ENCODE measurements at places on chromosomes 4 and X.

GRCh38 chr4:110412354-110413065, 63.4 kb upstream of the ENPEP start:
- no peak for DNase-seq

GRCh38 chr4:13244444-13244843, 239.7 kb downstream of the RAB28 start:
- DNase-seq: no peak

- DNase-seq: no peak
Observed at GRCh38 chrX:40727093-40727492, 8.2 kb downstream of the MED14 start.

DNA sequence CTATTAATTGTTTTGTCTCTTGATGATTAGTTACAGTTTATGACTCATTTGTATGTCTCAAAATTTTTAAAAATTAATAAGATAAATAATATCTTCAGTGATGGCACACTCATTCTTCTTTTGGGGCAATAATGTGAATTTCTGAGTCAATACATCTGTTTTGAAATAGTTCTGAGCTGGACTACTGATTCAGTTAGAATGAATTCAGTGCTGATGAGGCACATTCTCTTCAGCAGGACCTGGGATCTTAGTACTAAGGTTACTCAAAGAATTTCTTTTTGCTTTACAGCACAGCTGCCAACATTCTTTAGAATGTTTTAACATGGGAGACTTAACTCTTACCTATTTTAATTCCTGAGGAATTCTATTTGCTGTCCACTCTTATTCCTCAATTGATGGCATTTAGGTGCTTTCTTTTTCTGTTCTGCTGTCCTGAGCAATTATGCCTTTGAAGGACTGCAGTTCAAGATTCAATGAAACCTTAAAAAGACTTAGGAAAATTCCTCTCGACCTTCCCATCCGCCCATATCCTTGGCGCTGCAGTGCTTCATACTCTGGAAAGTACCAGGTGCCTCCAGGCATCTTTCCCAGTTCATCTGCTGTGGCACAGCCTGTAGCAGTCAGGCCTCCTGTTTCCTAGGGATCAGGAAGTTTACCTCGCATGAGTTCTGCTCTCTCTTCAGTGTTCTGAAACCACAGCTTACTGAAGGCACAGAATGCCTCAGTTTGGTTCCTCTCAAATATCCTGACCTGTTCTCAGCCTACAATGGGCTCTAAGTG, 213.7 kb downstream of the FSTL5 start:
- no peak for DNase-seq

- DNase-seq: peak; percentile 59
Observed at GRCh38 chr4:159723341-159724048, 620.6 kb downstream of the RAPGEF2 start.

GRCh38 chrX:135421932-135422809, at the start of gene SMIM10L2A:
SMIM10L2A (plus strand) TSS chrX:135421944; CDS start chrX:135422132, 188 bp downstream.
- no peak for DNase-seq

- DNase-seq: no peak
Observed at GRCh38 chrX:16119353-16120220, 3.8 kb upstream of the GRPR start.

DNA sequence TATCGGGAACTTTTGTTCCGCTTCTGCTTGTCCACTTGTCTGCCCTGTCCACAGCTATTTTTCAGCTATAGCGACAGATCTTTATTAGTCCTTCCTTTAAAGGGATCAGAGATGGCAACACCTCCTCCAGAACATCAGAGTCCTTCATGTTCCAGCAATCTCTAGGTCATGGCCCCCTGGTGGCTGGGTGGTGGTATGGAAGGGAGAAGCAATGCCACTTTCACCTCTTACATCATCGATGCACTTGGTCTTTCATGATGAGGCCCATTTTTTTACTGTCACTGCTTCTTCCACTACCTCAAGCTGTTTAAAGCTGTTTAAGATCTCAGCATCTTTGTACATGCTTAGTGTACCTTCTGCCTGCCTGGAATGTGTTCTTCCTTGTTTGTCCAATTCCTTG, 106.7 kb downstream of the ARHGAP6 start:
- no peak for DNase-seq

GRCh38 chr4:17155486-17155885, 257.0 kb upstream of the LDB2 start:
- DNase-seq: no peak

GRCh38 chrX:8632924-8633323, 99.0 kb downstream of the ANOS1 start:
- DNase-seq: no peak

- DNase-seq: no peak
Observed at GRCh38 chr4:7235030-7235380, 42.7 kb downstream of the SORCS2 start.

- no peak for DNase-seq
Observed at GRCh38 chr4:15234116-15234855, 193.5 kb upstream of the C1QTNF7 start.

GRCh38 chrX:154652311-154653047, 900 bp downstream of the CTAG2 start:
- no peak for DNase-seq

GRCh38 chr4:114694770-114695169, 96.2 kb downstream of the UGT8 start:
- DNase-seq: no peak

DNA sequence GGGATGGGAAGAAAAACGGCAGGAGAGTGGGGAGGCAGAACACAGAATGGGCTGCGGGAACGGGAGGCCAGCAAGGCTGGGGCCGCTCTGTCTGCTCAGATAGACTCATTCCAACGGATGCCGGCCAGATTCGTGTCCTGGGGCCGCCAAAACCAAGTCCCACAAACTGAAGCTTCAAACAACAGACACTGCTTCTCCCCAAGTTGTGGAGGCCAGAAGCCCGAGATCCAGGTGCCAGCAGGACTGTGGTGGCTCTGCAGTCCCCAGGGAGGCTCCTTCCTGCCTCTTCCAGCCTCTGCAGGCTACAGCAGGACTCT, 100.6 kb downstream of the ADRA2C start:
- peak; percentile 4 for DNase-seq

- DNase-seq: peak; percentile 7
Observed at GRCh38 chr4:2084316-2084715, 25.2 kb downstream of the NAT8L start.

- no peak for DNase-seq
Observed at GRCh38 chrX:46918434-46918833, 6.2 kb downstream of the JADE3 start.

DNA sequence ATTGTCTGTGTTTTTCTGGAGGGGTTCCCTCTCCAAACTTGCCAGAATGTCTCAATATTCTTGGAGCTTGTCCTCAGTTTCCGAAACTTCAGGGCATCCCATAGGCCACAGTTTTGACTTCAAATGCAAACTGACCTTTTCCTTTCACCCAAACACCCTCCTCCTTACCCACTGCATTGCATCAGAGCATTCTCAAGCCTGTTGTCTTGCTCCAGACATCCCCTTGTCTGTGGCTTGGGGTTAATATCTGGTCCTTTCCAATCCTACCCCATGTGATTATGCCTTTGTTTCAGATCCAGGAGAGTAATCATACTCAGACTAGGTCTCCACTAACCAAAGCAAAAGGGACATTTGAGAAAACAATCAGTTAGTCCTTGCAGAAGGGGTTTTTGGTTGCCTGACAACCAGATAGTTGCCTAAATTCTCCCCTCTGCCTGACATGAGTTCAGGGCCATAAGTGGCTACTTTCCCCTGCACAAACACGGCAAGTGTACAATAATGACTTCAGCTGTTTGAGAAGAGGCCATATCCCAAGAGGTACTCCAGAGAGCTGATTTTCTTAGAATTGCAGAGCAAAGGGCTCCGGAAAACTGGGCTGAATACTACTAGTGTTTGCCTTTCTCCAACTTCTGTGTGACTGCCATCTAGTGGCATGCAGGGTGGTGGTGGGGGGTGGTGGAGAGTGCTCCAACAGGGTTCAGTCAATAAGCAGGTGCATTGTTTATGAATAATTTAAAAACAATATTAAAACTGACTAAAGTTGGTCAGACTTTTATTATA, 130.2 kb downstream of the CHRDL1 start:
- peak; percentile 52 for DNase-seq

DNA sequence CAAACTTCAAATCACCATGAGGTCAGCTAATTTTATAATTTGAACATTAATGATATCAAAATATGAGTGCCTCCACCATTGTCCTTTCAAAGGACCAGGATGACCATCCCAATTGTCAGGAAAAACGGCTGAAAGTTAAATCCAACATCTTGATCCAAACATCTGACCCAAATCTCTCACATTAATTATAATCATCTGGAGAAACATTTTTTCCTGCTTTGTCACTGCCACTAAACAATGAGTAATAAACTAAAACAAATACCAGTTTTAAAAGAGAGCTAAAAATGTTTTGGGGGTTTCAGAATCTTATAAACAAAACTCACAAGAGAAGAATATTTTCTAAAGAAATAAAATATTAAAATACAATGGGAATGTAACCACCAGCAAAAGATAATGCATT, 45.7 kb upstream of the NDST4 start:
- DNase-seq: no peak

GRCh38 chrX:150364347-150365050, 1.4 kb downstream of the MAMLD1 start:
- peak; percentile 7 for DNase-seq

GRCh38 chrX:69496183-69496582, 7.9 kb upstream of the NALF2 start:
- DNase-seq: no peak

DNA sequence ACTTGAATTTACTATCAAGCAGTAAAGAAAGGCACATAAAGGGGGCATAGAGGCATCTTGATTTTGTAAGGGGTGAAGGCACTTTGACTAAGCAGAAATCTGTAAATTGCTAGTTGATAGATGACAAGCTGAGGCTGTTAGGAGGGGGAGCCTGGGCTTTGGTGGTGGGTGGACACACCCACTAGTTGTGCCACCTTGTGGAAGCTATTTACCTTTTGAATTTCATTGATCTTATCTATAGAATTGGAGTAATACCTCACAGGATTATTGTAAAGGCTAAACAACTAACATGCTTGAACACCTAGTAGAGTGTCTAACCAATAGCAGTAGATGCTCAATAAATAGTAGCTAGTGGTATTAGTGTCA, 142.8 kb upstream of the KCNIP4 start:
- DNase-seq: no peak

DNA sequence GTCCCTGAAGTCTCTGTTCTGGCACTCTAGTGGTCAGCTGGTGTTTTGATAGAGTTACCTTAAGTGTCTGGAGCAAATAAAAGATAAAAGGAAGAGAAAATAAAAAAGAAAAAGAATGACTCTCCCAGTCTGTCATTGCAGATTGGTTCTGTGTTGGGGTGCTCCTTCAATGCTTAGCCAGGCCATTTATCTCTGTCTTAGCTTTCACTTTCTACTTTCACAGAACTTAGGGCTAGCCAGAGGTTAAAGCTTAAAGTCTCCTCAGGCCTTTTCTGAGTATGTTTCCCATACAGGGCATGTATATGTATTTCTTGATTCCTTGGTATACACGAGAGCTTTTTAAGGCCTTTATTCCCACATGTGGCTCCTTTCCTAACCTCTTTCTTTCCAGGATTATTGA, 83.1 kb upstream of the TEX13D start:
- no peak for DNase-seq

GRCh38 chrX:148534291-148534690, 33.9 kb downstream of the AFF2 start:
- DNase-seq: no peak

GRCh38 chr4:73788411-73788810, 48.0 kb downstream of the CXCL8 start:
- no peak for DNase-seq

- peak; percentile 78 for DNase-seq
Observed at GRCh38 chr4:98996056-98996764, 689 bp downstream of the METAP1 start.

DNA sequence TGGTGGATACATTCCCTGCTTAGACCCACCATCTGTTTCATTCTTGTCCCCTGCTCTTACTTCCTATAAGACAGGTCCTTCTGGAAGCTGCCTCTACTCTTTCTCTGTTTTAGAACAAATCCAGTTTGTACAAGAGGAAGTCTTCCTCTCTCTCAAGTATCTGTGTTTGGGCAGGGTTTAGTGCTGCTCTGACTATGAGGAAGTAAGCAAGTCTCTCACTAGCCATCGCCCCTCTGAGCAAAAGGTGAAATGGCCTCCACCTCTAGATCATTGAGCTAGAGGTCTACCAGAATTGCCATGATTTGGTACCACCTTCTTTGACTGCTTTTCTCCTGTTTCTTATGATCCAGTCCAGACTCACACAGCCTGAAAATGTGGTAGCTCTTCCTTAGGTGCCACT, 8.4 kb downstream of the BTK start:
- no peak for DNase-seq

DNA sequence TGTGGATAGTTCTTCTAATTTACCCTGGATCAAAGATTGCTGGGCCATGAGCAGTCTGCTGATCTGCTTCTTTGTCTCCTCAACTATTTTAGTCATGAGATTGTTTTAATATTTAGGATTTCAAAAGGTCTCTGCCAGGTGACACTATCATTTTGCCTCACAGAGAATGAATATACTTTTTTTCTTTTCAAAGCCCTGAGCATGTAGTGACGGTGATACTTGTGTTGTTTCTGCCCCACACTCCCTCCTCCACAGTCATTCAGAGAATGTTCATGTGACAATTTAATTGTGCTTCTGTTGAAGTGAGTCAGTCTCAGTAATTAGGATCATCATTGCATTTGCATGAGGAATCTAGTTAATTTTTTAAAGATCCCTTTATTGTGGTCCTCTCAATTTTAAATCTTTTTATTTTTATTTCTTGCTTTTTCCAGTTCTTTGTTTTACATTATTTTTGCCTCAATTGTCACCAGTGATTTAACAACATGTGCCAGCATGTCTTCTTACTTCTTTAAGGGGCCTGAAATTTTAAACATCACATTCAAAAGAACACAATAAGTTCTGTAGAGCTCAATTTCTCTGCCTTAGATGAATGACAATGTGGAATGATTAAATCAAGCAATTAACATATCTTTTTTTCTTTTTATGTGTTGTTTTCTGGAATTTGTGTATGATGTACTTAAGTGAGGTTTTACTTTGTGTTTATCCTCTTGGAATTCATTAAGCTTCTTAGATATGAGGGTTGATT, 12.3 kb downstream of the MMRN1 start:
- DNase-seq: no peak

DNA sequence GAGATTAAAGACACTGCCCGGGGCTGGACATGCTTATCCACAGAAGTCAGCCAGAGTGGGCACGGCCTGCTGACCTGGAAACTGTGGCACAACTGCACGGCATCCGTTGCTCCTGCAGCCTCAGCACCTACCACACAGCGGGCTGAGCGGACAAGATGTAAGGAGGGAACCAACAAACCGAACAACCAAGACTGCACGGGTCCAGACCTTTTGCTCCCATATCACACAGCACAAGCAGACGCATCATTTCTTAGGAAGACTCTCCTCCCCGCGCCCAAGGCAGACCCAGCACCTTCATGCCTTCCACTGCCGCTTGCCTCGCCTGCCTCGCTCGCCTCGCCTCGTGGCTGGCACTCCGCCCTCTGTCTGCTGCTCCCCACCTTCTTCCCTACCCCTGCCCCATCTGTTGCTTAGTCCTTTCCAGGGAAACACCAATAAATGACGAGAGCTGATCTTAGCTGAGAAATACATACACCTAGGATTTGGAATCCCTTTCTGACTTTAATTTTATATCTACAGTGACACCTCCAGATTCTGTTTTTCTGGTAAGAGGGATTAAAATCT, 79.0 kb downstream of the AFAP1 start:
- DNase-seq: no peak

All from pancreas (tissue), 10 donors.